Heart right ventricle (tissue), 16 donors: ENCODE measurements at places on chromosomes 6 and 20. TPM values are rescaled to one million over a fixed set of nuclear protein-coding genes. Genes with fewer than 3 reads are reported as not detected.

The RBBP8NL gene
- not detected for polyA plus RNA-seq

The ELOVL4 gene
- polyA plus RNA-seq, result 0.07 TPM

DNA sequence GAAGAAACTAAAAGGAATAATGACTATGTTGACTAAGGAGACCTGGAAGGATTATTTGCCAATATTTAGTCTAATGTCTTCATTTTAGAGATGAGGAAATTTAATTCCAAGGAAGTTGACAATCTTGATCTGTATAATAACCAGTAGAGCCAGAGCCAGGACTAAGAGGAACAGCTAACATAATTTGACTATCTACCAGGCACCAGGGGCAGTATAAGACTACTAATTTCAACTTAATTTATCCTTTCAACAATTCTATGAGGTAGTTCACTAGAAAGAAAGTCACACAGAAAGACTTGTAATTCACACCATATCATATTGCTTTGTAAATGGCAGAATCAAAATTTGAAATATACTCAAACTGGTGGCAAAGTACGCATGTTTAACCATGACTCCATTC is 273.0 kb upstream of the STXBP5 start:
- DNase-seq, result no peak

GRCh38 chr6:105258816-105259215 is 79.0 kb upstream of the POPDC3 start:
- DNase-seq, result no peak

The GINS1 gene
- polyA plus RNA-seq, result 0.29 TPM

The SPATA2 gene
- polyA plus RNA-seq, result 5.0 TPM

- peak; percentile 30 for DNase-seq
Observed at GRCh38 chr6:33008944-33009861, at the start of gene HLA-DOA. HLA-DOA (minus strand) TSS chr6:33009591.

DNA sequence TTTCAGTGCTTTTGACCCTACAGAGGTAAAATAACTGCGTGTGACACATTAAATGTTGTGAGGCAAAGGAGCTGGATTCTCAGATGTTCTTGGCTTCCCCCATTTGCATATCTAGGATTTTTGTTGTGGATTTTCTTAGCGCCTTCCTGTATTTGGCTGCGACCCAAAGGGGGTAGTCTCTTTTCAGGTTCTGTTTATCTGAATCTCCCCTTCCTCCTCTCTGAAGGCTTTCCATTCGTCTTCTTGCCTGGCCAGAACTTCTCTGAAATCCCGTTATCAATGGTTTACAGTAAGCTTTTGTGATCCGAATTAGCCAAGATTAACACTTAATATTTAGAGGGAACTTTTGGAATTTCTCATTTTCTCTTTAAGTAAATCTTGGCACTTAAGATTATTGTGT is 60.8 kb downstream of the ADGRB3 start:
- DNase-seq, result no peak

DNA sequence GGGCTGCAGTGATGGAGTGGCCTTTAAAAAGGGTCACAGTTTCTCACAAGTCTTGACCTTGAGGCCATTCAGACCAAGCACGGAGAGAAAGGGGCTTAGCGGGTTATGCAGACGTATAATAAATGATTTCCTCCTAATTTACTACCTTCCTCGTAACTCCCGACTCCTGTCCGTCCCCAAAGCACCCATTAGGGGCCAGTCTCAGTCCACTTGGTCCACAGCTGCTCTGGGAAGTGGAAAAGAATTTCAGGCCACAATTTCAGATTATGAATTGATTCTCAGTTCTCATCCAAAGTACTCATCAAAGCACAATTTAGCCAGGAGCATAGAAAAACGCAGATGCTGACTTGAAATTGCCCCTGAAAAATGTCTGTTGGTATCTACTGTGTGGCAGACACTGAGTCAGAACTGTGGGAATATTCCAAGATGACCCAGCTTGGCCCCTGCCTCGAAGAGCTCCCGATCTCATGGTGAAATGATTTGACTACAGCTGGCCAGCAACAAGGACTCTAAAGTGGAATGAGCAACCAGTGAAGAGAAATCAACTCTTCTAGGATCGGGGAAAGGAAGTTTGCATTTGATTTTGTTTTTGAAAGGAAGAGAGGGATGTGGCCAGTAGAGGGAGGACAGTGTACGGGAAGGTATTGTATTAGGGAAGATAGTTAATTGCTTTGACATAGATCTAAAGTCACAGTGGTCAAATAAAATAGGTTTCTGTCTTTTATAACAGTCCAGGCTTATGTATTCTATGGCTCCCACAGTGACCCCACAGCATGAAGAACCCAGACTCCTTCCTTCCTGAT is 15.2 kb upstream of the STK35 start:
- no peak for DNase-seq

DNA sequence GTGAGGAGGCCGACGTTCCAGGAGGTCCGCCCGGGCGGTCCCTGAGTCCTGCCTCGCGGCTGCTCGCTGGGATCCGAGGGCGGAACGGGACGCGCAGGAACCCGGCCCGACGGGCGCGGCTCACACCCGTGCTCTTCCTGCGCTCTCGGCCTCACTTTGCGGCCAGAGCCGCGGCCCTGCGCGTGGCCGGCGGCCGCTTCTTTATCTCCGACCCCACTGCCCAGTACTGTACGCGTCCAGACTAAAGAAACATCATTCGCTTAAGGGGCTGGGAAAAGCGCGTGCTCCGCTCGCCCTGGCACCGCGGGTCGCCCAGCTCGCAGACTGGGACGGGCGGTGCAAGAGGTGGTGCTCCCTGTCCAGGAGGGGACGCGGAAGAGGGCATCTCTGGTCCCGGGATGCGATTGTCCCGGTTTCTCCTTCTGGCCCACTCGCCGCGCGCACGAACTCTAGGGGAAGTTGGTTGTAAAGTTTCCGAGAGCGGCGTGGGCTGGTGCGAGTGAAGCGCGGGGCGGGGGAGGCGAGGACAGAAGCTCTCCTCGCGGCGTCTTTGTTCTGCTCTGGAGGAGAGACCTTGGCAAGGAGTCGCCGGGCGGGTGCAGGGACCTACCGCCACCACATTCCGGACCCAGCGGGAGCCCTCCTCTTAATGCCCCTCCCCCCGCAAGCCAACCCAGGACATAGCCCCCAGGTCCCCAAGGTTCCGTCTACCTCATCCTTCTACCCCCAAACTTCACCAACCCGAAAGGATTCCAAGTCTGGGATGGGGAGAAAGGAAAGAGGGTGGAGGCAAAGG is 71.0 kb downstream of the SOX4 start:
- DNase-seq, result peak; percentile 36

The MAVS gene
- polyA plus RNA-seq, result 38.6 TPM

GRCh38 chr6:125749173-125749864 is at the start of gene HEY2:
HEY2 (plus strand) TSS chr6:125749632; CDS start chr6:125749777, 145 bp downstream.
- peak; percentile 96 for DNase-seq

The BPIFB2 gene
- polyA plus RNA-seq, result not detected

DNA sequence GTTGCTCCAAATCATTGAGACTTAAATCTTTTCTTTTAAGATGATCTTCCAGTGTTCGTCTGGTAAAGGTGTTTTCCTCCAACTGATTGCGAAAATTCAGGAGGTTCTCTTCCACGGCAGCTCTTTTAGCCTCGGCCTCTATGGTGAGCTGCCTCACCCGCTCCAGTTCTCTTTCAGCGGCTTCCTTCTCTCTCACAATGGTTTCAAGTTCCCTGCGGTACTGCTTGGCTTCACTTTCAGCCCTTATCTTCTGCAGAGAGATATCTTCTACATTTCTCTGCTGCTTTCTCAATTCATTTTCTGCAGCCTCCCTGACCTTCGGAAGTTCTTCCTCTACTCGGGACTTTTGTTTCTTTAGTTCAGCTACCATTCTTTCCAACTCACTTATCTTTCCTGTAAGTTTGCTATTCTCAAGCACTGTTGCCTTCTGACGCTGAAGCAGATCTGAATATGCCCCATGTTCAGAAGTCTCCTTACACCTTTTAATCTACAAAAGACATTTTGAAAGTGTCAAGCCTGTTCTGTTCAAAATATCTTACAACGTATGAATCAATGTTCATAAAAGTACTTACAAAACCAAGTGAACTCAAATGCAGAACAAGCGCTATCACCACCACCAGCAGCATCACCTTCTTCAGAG is 22.3 kb downstream of the DST start:
- DNase-seq, result peak; percentile 9

GRCh38 chr6:131917763-131918649 is 33.2 kb downstream of the CCN2 start:
- no peak for DNase-seq

GRCh38 chr6:73107016-73107415 is 118.3 kb downstream of the KHDC1L start:
- DNase-seq, result no peak

The CFB gene
- 15.8 TPM for polyA plus RNA-seq

DNA sequence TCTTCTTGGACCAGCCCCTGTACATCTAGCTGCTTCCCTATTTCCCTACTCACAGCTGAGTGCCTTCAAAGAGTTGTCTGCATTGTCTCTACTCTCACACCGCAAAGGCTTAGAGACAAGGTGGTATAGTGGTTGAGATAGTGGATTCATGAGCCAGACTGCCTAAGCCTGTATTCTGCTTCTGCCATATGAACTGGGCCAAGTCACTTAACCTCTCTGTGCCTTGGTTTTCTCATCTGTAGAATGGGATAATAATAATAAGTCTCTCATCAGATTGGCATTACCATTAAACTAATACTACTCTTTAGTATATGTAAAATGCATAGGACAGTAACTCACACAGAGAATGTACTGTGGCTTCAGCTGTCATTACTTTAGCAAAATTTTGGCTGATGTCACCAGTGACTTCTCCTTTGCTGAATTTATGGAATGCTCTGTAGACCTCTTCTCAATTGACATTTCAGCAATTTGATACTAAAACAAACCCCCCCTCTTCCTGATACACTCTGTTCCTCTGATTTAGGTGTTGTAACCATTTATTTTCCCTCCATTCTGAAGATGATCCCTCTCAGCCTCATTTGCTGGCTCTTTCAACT is 156.1 kb downstream of the ADAT2 start:
- no peak for DNase-seq

- DNase-seq, result peak; percentile 47
Observed at GRCh38 chr6:53986165-53986720, 125.0 kb upstream of the MLIP start.

The GSTA5 gene
- not detected for polyA plus RNA-seq

The SS18L1 gene
- polyA plus RNA-seq, result 22.3 TPM

DNA sequence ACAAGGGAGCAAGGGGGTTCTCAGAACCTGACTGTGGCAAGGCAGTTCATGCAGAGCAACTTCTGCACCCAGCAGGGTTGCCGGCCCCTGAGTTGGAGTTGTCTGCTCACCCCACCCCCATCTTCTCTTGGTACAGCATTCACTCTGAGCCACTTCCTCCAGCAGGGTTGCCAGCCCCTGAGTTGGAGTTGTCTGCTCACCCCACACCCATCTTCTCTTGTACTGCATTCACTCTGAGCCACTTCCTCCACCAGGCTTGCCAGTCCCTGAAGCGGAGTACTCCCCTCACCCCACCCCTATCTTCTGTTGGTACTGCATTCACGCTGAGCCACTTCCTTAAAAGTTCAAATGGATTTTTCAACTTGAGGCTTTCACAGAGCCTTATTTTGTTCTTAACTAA is 79.7 kb upstream of the SYNDIG1 start:
- DNase-seq, result peak; percentile 20

DNA sequence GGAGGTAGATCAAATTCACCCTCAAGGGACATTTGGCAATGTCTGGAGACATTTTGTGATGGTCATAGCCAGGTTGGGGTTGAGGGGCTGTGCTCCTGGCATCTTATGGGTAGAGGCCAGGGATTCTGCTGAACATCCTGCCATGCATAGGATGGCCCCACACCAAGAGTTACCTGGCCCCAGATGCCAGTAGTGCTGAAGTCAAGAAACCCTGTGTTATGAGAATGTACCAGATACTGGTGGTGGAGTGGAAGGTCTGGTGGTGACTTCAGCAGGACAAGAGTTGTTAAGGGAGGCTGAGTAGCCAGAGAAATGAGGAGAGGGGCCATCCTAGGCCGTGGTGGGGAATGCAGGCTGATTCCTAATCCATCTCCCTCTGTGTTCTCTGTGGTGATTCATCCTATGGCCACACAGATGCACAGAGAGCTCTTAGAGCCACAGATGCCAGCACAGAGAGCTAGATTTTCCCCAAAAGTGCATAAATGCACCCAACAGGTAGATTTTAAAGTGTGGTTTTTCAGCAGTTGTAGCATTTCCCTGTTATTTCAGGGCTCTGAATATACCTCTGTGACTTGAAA is 43.6 kb downstream of the CDYL start:
- DNase-seq, result no peak
